ENCODE measurements at places on chromosomes 2 and 18.

DNA sequence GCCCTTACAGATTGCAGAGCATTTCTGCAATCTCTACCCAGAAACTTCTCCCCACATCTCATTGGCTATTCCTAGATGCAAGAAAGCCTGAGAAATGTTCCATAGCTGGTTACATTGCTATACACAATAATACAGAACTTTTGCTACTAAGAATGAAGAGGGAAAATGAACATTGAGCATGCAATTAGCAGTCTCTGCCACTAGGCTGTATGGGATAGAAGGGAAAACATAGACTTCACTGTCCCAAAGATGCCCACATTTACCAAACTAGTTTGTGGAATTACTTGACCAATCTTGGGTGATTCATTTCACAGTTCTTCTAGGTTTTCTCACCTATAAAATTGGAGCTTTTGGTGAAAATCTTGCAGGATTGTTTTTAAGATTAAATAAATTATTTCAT, 265.7 kb upstream of the NT5C1B start:
- DNase-seq, result no peak

DNA sequence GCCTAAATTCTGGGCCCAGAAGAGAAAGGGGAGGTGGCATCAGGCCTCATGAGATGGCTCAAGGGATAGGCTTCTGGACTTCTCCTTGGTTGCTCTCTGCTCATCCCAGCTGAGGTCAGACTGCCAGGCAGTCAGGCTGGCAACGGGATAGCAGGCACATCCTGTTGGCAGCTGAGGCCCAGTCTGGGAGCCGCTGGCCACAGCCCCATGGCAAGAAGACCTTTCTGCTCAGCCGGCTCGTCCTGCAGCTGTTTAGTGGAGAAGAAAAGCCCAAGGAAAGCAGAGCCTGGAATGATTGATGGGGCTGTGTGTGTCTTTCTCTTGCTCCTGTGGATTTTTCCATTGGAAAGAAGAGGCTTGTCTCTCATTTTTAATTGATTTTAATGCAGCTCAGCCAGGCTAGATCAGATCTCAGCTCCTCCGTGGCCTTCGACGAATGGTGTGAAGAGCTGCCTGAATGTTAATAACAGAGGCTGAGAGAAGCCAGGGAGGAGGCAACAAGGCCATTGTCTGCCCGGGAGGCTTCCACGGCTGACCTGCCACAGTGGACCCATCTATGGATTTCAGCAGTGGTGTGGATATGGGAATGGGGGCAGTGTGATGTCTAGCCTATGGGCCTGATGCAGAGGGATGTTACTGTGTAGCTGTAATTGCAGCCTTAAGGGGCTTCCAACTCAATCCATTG, 99.5 kb downstream of the HS1BP3 start:
- no peak for DNase-seq

GRCh38 chr2:133579274-133579673, 11.0 kb upstream of the NCKAP5 start:
- no peak for DNase-seq

DNA sequence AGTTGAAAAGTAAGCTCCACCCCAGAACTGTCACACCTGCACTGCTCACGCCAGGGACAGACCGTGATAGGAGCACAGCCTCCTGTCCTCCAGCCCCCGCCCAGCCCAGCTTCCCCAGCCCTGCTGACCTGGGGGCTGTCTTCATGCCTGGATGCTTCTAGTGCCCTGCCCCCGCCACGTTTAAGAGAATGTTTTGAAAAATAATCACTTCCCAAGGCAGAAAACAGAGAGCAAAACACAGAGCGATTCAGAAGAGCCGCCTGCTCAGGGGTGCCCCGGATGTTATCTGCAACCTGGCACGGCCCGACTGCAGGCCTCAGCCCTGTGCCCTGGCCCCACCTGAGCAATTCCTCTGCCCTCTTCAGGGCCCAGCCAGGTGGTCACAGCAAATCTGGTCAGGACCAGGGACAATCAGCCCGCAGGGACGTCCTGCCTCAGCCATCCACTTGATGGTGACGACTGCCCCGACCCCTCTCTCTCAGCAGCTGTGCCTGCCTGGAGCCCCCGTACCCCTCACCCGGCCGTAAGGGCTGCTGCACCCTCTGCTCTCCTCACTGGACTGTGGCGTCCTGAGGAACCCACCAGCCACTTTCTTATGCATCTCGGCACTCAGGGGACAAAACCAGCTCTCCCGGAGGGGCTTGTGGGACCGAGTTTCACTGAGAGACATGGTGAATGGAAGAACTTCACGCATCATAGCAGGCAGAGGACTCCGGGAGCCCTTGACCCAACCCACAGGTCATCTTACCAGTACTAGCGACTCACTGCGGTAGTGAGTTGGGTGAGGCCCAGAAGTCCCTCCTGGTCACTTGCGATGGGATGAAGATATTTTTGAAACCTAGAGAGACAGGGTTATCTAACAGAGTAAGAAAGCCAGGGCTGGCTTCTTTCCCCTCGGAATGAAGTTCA, 30.2 kb downstream of the ADI1 start:
- DNase-seq, result no peak

Data from CD4-positive, alpha-beta T cell treated with Interleukin-15 for 4 hours (primary cell).